8988T (cell line): ENCODE measurements at places on chromosomes 3 and 15.

GRCh38 chr15:53072077-53072476 is 281.9 kb upstream of the ONECUT1 start:
- DNase-seq, result peak; percentile 8

GRCh38 chr3:37223141-37223558 is 48.8 kb upstream of the LRRFIP2 start:
- no peak for DNase-seq

DNA sequence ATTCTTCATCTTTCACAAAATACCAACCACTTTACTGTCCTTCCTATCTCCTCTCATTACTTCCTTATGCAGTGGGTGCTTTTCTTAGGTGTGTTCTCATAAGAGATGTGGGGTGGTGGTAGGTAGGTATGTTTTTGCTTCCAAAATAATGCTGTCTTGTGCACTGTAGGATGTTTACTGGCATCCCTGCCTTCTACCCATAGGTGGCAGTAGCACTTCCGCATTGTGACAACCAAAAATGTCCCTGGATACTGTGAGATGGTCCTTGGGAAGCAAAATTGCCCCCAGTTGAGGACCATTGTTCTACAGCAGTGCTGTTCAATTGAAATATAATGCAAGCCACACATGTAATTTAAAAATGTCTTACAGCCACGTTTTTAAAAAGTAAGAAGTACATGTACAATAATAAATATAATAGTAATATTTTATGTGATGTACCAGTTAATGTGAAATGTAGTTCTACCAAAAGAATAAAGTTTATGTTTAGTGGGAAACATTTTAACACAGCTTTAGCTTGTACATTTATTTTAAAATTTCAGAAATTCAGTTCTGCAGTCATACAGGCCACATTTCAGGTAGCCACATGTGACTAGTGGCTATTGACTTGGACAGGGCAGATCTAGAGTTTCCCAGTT is 75.2 kb downstream of the NEO1 start:
- DNase-seq, result no peak

- no peak for DNase-seq
Observed at GRCh38 chr3:41580274-41580959, 381.1 kb downstream of the CTNNB1 start.

- DNase-seq, result no peak
Observed at GRCh38 chr3:149839896-149840295, 26.9 kb downstream of the RNF13 start.

DNA sequence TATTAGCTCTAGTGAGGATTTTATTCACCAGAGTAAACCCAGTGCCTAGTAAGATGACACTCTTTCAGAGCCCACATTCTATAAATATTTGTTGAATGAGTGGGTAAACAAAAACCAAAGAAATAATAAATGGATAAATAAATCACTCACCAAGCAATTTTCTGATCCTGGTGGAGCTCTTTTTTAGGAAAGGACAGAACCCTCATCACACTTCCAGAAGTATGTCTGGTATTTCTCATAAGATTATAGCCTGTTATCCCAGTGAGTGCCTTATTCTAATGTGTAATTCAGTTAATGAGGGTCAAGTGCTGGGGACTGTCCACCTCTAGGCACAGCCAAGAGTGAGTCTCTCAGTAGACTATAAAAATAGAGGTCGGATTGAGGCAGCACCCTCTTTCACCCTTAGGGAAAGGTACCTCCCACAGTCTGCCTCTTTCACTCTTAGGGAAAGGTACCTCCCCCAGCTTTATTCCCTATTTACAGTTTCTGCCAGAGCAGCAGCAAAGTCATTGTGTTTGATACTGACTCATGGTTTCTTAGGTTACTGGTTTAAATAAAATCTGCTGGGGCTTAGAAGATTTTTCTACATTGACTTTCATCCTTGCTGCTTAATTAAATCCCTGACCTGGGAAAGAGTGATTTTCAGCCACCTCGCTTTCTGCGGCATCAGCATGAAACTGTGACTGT is 145.0 kb downstream of the STAC start:
- DNase-seq, result no peak

GRCh38 chr15:83767741-83768140 is 113.8 kb downstream of the ADAMTSL3 start:
- no peak for DNase-seq

DNA sequence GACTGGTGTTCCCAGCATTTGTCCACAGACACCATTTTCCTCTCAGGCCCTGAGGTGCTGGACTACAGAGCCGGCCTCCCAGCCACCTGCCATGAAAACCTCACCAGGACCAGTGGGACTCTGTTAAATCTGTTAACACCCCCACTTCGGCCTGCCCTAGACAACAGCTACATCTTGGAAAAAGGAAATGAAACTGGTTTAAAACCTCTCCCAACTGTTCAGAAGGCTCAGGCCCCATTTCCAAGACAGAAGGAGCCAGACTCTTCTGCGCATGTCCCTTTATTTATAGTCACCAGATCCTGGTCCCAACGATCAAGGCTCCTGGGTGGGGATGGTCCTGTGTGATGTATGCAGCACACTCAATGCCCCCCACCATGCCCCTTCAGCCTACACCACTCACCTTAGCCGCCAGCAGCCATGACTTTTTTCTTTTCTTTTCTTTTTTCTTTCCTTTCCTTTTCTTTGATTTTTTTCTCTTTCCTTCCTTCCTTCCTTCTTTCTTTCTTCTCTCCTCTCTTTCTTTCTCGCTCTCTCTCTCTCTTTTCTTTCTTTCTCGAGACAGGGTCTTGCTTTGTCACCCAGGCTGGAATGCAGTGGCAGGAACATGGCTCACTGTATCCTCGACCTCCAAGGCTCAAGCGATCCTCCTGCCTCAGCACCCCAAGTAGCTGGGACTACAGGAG is 25.5 kb upstream of the FLNB start:
- DNase-seq, result no peak

DNA sequence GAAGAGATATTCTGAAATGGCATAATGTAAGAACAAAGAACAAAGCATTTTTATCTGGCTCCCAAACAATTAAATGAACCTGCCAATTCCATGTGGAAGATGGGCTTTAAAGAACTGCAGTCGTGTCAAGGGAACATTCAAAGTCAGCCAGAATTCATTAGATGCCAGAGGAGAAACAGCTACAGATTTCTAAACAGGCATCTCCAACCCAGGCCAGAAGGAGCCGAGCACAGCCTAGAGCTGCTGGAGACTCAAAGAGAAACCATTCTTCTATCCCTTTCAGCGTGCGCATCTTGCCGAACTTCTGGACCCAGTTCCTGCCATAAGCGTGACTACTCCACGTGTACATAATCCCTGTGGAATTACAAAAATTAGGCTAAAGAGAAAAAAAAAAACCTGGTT is 60.4 kb downstream of the MB21D2 start:
- no peak for DNase-seq

- DNase-seq, result no peak
Observed at GRCh38 chr15:54990793-54991192, 205.9 kb downstream of the RSL24D1 start.

- peak; percentile 75 for DNase-seq
Observed at GRCh38 chr3:50652709-50653108, 22.0 kb upstream of the DOCK3 start.

DNA sequence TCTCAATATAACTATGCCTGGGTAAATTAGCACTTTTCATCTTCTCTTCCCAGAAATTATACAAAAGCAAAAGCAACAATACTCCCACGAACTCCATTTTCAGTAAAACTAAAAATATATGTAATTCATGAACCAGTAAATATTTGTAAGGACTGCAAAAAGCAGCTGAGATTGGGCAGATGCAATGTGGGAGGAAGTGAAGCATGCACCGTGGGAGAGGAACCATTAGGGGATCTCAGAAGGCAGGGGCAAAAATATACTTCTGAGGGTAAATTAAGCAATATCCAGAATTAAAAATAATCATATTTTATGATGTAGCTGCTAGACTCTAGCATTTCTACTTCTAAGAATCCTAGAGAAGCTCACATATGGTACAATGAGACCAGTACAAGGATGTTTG is 20.2 kb downstream of the CFAP91 start:
- no peak for DNase-seq

- no peak for DNase-seq
Observed at GRCh38 chr15:85625166-85625830, 169.4 kb downstream of the KLHL25 start.

- no peak for DNase-seq
Observed at GRCh38 chr3:137297770-137298169, 340.0 kb downstream of the IL20RB start.

GRCh38 chr15:100759698-100760356 is 119.8 kb upstream of the ALDH1A3 start:
- no peak for DNase-seq

GRCh38 chr15:83554558-83554957 is 99.4 kb upstream of the ADAMTSL3 start:
- no peak for DNase-seq

GRCh38 chr3:23017801-23018200 is 185.3 kb upstream of the UBE2E2 start:
- no peak for DNase-seq

GRCh38 chr3:12964711-12965612 is 108.3 kb downstream of the IQSEC1 start:
- no peak for DNase-seq

- DNase-seq, result no peak
Observed at GRCh38 chr3:16316847-16317560, 52.0 kb downstream of the OXNAD1 start.

DNA sequence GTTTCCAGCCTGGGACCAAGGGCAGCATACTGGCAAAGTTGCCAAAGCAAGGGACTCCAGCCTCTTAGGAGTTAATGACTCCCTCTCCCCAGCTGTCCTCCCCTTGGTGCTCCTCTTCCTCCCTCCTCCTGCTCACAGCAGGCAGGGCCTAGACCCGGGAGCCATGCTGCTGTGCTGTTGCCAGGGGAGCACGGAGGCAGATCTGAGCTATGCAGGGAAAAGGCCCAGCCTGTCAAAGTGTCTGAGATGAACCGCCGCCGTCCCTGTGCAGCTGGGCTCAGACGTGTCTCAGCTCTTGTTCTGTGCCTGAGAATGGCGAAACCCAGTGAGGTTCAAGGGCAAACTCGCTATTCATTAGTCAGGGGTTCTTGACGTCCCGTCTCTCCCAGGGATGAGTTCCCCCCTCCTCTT is 60.8 kb upstream of the POLG start:
- DNase-seq, result no peak

DNA sequence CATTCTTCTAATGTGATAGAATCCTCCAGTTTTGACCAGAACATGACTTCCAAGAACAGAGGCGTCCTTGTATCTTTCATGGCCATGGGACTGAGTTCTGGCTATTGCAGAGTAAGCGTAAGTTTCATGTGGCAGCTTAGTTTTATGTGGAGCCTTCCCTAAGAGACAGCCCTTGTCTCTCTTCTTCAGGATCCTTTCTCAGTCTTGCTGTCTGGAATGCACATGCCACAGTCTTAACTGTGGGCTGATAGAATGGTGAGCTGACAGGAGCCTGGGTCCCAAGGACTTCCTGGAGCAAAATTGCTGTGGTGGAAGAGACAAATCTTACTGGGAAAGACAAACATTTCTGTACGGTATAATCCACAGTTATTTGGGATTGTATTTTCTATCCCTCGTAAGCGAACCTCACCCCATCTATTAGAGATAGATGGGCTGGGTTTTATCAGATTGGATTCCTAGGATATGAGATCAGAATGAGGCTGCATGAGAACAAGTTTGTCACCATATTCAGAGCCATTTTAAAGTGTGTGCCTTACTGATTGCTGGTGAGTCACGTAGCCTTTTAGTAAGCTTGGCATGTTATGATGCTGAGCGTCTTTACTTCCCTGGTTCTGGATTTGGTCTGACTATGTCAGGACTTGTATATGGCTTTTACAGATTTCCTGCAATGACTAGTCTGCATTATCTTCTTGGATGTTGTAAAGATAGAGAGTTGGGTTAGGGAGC is 32.8 kb downstream of the CDIN1 start:
- DNase-seq, result no peak

DNA sequence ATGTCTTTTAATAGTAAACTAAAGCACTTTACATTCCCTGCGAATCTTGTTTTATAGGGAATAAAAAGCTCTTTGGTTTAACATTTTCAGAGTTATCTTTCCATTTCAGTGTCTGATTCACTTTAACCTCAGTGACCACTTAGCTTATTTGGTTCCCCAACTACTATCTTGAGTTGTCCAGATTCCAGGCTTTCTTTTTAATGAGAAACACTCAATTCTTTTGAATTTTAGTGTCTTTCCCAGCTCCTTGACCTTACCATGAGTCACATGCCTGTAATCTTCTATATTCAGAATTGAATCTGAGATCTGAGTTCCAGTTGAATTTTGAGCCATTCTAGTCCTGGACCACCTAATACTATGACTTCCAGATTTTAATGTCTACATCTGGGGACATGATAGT is 144.4 kb downstream of the KCNAB1 start:
- DNase-seq, result no peak

- DNase-seq, result no peak
Observed at GRCh38 chr15:30036036-30036703, 46.6 kb upstream of the GOLGA8J start.

GRCh38 chr3:185797108-185797881 is 27.5 kb downstream of the IGF2BP2 start:
- no peak for DNase-seq

GRCh38 chr15:98935736-98936135 is 71.9 kb downstream of the PGPEP1L start:
- DNase-seq, result no peak

DNA sequence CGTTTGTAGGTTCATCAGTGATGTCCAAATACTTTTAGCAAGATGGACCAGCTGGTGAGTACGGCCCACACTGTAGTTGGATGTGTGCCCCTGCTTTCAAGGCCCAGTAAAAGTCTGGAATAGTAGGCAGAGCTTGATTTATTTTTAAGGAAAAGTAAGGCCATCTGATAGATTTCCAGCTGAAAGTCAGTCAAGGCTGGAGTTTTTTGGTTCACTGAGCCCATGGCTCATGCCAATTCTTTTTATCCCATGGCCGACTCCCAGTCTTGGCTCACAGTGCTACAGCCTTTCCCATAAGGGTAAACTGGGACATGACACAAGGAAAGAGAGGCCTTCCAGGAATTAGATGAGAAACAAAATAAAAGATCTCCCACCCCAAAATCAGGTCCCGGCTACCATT is 13.5 kb downstream of the CCDC80 start:
- DNase-seq, result no peak

DNA sequence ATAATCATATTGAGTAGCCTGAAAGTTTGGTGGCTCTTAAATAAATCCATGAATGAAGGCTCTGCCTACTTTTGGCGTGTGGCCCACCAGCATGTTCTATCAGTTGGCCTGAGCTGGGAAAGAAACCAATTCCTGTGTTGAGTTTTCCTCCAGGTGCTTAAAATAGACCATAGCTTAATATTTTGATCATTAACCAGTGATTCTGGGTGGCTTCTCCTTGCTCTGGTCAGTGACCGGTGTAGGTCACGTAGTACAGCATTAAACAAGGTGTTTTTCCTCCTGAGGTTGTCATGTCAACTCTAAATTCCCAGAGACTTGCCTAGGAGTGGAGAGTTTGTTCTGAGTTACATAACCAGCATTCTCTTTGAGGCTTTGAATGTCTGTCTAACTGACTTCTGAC is 1.3 kb downstream of the HHLA2 start:
- DNase-seq, result no peak
